ENCODE measurements at places on chromosomes 3 and 15. TPM values are rescaled to one million over a fixed set of nuclear protein-coding genes. Genes with fewer than 3 reads are reported as not detected.

- no peak overlapping the region for H3K4me3 ChIP-seq
- H3K27ac ChIP-seq: no peak overlapping the region
- no peaks in the 10 kb centered on the region for H3K27me3 ChIP-seq
- no peak for DNase-seq
- H3K4me1 ChIP-seq: no peaks in the 10 kb centered on the region
- no peaks in the 10 kb centered on the region for H3K36me3 ChIP-seq
These were observed 448.6 kb upstream of the GOLIM4 start for GRCh38 chr3:168544097-168544957.

DNA sequence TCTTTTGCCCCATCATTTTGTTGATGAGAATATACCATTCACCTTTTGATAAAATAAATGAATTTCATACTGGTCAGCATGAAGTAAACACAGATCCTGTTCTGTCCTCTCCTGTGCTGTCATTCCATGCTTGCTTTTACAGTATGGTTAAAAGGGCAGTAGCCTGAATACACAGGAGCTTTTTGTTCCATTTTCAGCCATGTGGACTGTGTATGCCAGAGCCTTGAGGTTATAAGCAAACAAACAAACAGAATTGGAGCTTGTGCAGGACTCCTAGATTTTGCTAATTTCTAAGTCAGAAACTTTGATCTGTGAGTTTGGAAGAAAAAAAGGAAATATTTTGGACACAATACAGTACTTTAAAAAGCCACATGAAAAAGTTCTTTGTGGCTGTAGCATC, 91.9 kb downstream of the LRRC28 start:
- no peaks in the 10 kb centered on the region for H3K4me1 ChIP-seq
- H3K4me3 ChIP-seq: no peak overlapping the region
- H3K36me3 ChIP-seq: no peaks in the 10 kb centered on the region
- no peaks in the 10 kb centered on the region for H3K27me3 ChIP-seq

DNA sequence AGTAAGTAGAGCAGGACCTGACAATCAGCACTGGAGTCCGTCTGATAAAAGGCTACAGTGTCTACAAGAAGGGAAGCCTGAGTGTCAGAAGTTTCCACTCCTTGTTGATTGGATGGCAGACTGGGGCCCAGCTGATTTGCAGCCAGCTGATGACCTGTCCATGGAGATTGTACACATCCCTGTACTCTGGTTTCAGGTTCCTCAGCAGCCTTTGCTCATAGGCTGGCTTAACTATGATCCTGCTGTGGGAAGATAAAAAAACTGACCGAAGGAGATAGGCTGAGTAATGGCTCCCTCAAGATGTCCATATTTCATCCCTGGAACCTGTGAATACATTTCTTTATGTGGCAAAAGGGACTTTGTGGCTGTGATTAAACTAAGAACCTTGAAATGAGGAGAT, 11.7 kb upstream of the LACTB start:
- no peaks in the 10 kb centered on the region for H3K36me3 ChIP-seq
- DNase-seq: no peak
- H3K27me3 ChIP-seq: no peaks in the 10 kb centered on the region

GRCh38 chr3:108100906-108101660, 10.3 kb upstream of the CD47 start:
- H3K27ac ChIP-seq: peak overlapping the region; percentile 49
- no peaks in the 10 kb centered on the region for H3K27me3 ChIP-seq
- H3K4me1 ChIP-seq: peaks cover 16% of the 10 kb centered on the region
- H3K36me3 ChIP-seq: no peaks in the 10 kb centered on the region

The NAALADL2 gene
- total RNA-seq: not detected

- no peak for DNase-seq
- no peaks in the 10 kb centered on the region for H3K36me3 ChIP-seq
- H3K27ac ChIP-seq: no peak overlapping the region
- no peaks in the 10 kb centered on the region for H3K4me1 ChIP-seq
These were observed 16.6 kb downstream of the FOXB1 start for GRCh38 chr15:60020736-60021135.
